ENCODE measurements at places on chromosomes 12 and 14. TPM values are rescaled to one million over a fixed set of nuclear protein-coding genes. Genes with fewer than 3 reads are reported as not detected.

RNFT2 gene
- total RNA-seq: 1.1 TPM

DNA sequence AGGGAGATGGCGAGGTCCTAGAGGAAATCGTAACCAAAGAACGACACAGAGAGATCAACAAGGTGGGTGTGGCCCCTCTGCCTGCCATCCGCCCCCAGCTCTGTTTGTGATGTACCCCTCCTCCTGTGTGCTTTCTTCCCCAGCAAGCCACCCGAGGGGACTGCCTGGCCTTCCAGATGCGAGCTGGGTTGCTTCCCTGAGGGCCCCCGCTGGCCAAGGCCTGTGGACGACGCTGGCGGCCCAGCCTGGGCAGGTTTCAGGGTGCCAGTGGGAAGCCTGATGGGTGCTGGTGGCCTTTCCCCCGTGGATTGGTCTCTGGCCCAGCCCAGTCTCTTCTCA is 2.0 kb downstream of the ARL6IP4 start:
- H3K27ac ChIP-seq: peak overlapping the region; percentile 94
- H3K27me3 ChIP-seq: no peaks in the 10 kb centered on the region
- H3K4me3 ChIP-seq: no peak overlapping the region
- peaks cover 68% of the 10 kb centered on the region for H3K4me1 ChIP-seq
- H3K36me3 ChIP-seq: peaks cover 11% of the 10 kb centered on the region
- DNase-seq: no peak

DNA sequence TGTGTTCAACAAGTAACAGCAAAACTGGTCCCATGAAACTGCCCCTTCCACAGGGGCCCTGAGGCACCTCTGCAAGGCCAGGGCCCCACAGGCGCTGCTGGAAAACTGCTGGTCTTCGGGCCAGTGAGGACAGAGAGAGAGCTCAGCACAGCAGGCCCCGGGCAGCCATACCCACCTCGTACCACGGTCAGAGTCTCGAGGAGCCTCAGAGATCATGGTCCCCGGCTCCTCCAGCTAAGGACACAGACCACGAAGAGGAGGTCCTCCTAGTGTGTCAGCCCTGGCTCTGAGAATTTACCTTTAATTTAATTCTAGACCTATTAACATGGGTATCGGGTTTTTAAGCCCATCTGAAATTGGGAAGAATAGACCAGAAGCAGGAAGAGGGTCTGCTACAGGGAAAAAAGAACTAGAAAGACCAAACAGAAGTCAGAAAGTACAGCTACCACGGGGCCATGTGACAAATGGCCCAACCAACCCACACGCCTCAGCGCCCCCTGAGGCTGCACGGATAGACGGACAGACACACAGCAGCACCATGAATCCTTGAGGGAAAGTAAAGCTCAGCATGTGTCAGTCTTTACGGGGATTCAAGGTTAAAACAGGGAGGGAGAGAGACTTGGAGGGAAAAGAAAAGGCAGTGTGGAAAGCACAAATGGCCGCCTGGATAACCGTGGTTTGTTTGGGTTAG is 22.9 kb downstream of the ANKRD9 start:
- H3K4me3 ChIP-seq: no peak overlapping the region
- no peaks in the 10 kb centered on the region for H3K27me3 ChIP-seq
- H3K4me1 ChIP-seq: peaks cover 10% of the 10 kb centered on the region
- no peaks in the 10 kb centered on the region for H3K36me3 ChIP-seq
- peak; percentile 44 for DNase-seq

FLVCR2 gene
- 3.0 TPM for total RNA-seq

- H3K4me1 ChIP-seq: no peaks in the 10 kb centered on the region
- DNase-seq: no peak
- no peaks in the 10 kb centered on the region for H3K27me3 ChIP-seq
- no peak overlapping the region for H3K27ac ChIP-seq
- H3K4me3 ChIP-seq: no peak overlapping the region
- no peaks in the 10 kb centered on the region for H3K36me3 ChIP-seq
Observed at GRCh38 chr12:43982544-43982943, 146.7 kb downstream of the TMEM117 start.

DNA sequence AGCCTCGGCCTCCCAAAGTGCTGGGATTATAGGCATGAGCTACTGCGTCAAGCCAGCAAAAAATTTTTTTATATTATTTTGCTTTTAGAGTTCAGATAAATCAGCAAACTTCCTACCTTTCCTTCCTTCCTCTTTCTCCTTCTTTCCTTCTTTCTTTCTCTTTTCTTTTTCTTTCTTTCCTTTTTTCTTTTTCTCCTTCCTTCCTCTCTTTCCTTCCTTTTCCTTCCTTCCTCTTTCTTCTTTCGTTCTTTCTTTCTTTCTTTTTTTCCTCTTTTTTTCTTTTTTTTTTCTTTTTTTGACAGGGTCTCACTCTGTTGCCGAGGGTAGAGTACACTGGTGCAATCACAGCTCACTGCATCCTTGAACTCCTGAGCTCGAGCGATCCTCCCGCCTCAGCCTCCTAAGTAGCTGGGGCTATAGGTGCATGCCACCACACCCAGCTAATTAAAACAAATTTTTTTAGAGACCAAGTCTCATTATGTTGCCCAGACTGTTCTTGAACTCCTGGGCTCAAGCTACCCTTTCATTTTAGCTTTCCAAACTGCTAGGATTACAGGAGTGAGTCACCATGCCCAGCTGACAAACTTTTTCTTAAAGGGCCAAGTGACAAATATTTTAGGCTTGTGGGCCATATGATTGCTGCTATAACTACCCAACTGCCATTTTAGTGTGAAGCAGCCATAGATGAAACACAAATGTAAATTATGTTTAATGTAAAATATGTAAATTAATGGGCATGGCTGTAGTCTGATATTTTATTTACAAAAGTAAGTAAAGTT is 7.1 kb upstream of the WASHC4 start:
- H3K36me3 ChIP-seq: no peaks in the 10 kb centered on the region
- DNase-seq: no peak
- H3K4me1 ChIP-seq: no peaks in the 10 kb centered on the region
- H3K27me3 ChIP-seq: no peaks in the 10 kb centered on the region

SLC6A15 gene
- total RNA-seq: 1.1 TPM

DNA sequence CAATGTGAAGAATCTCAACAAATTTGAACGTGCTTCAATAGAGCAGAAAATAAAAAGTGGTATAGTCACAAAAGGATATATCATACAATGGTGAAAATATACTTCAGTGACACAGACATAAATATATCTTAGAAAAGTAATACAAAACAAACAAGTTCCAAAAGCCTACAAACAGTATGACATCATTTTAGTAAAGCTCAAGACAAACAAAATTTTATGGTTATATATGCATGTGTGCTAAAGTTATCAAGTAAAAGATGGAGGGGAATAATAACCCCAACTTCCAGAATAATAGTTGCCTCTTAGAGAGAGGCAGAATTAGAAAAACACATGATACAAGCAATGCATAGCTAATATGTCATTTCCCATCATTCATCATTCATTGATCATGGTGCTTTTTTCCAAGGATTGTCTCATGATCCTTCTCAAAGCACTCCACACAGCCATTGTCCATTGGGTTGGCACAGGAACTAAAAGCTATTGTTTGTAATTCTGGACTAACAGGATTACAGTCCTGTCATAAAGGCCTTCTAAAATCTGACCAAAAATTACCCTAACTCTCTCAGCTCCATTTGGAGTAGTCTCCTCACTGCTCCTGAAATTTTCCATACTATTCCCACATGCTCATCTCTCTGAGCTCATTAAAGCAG is 59.5 kb downstream of the IFNG-AS1 start:
- H3K27me3 ChIP-seq: no peaks in the 10 kb centered on the region
- H3K4me3 ChIP-seq: no peak overlapping the region
- H3K27ac ChIP-seq: no peak overlapping the region
- no peaks in the 10 kb centered on the region for H3K4me1 ChIP-seq
- no peak for DNase-seq
- H3K36me3 ChIP-seq: no peaks in the 10 kb centered on the region

RAB15 gene
- total RNA-seq: 1.8 TPM

MUCL1 gene
- not detected for total RNA-seq

DNA sequence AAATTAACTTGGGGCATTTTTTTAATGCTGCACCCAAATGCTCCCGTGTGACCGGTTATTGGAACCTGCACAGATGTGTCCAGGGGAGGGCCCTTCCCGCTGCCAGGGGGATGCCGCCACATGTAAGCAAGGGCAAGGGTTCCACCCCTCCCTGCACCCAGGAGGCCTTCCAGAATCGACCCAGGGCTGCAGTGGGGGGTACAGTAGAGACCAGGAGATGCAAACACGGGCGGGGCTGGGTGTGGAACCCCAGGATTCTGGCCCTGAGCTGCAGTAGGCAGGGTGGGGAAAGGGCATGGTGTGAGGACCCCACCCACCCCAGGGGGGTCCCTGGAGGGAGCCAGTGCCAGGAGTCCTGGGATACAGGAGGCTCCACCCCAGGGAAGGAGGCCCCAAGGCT is 54.1 kb downstream of the TNFAIP2 start:
- no peaks in the 10 kb centered on the region for H3K36me3 ChIP-seq
- DNase-seq: no peak
- H3K27ac ChIP-seq: no peak overlapping the region
- H3K27me3 ChIP-seq: no peaks in the 10 kb centered on the region
- H3K4me1 ChIP-seq: no peaks in the 10 kb centered on the region

GRCh38 chr12:54596526-54596946 is 8.1 kb upstream of the PPP1R1A start:
- no peaks in the 10 kb centered on the region for H3K36me3 ChIP-seq
- no peak overlapping the region for H3K27ac ChIP-seq

GRCh38 chr14:68619790-68620574 is 172.9 kb downstream of the ZFP36L1 start:
- H3K4me1 ChIP-seq: peaks cover 31% of the 10 kb centered on the region
- no peak overlapping the region for H3K4me3 ChIP-seq
- H3K27ac ChIP-seq: no peak overlapping the region
- H3K27me3 ChIP-seq: no peaks in the 10 kb centered on the region
- no peaks in the 10 kb centered on the region for H3K36me3 ChIP-seq
- DNase-seq: no peak

DNA sequence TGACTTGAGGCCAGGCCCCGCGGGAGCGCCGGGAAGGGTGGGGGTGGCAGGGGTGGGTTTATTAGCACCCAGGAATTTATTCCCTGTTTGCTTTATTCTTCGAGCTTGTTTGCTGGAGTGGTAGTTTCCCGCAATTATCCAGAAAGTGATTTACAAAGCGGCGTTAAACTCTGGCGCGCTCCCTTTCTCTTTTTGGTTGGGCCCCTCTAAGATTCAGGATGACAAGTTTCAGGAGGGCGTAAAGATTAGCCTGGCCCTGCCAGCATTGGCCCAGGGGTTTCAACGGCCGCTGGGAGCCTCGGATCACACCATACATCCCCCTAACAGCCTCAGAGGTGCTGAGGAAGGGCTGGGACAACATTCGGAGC is 444 bp upstream of the NKX2-8 start:
- peaks cover 30% of the 10 kb centered on the region for H3K4me1 ChIP-seq
- H3K4me3 ChIP-seq: no peak overlapping the region
- no peaks in the 10 kb centered on the region for H3K36me3 ChIP-seq
- DNase-seq: no peak
- H3K27ac ChIP-seq: no peak overlapping the region

DNA sequence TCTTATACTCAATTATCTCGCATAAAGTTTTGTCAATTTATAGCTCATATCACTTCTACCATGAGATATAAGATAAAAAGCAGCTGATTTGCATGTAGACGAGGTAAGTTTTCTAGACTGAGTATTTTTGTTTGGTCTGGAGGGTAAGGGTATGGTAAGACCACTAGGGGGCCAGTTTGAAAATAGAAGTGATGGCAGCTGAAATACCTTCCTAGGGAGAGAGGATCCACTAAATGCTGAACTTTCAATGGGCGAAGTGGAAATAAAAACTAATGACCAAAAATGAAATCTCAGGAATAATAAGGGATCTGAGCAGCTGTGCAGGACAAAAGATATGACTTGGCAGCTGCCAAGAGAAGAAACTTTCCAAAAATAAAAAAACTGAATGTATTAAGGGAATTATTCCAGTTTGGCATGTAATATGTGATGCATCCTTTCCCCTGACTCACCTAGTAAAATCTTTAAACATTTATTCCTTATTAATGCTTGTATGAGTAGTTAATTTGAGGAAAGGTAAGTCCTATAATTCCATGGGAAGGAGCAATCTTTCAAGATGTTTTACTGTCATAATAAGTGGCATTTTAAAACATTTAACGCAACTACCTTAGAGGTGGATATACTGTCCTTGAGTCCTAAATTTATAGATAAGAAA is 754.5 kb downstream of the C12orf50 start:
- H3K4me3 ChIP-seq: no peak overlapping the region
- no peaks in the 10 kb centered on the region for H3K4me1 ChIP-seq
- H3K27ac ChIP-seq: no peak overlapping the region

DNA sequence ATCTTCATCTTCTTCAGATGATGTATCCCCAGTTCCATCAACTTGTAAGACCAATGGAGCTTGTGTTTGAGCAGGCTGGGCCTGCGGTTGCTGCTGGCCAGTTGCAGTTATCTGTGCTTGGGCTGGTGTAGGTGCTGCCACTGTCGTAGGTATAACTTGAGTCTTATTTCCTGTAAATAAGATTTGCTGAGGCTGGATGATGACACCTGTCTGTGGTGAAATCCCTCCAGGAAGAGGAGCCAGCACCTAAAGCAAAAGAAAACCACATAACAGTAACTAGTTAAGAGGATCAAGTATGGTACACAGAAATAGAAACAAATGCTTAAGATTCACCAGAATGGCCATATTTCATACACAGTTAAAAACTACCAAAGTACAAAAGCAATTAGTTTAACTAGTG is 28.2 kb downstream of the GTF2A1 start:
- H3K4me1 ChIP-seq: no peaks in the 10 kb centered on the region
- H3K27ac ChIP-seq: no peak overlapping the region
- H3K4me3 ChIP-seq: no peak overlapping the region
- peaks cover 16% of the 10 kb centered on the region for H3K36me3 ChIP-seq
- H3K27me3 ChIP-seq: no peaks in the 10 kb centered on the region
- no peak for DNase-seq

GRCh38 chr12:2344885-2345284 is 292.1 kb downstream of the CACNA1C start:
- H3K4me1 ChIP-seq: peaks cover 84% of the 10 kb centered on the region
- no peak for DNase-seq
- peak overlapping the region; percentile 94 for H3K27ac ChIP-seq
- no peaks in the 10 kb centered on the region for H3K27me3 ChIP-seq

DNA sequence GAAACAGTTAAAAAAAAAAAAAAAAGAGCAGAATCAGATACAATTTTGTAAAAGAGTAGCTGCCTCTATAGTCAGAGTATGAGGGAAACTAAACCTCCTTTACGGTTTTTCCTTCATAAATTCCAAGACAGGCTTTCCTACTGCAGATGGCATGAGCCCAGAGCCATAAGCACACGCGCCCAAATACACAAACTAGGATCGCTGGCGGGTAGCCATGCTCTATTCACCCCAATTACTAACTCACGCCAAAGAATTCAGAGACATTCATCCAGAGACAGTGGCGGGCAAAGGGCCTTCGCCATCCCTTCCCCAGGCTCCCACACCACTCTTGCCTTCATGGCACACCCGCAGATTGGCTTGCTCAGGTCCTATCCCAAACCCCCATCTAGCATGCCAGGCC is 48.2 kb downstream of the MOK start:
- H3K27me3 ChIP-seq: no peaks in the 10 kb centered on the region
- no peaks in the 10 kb centered on the region for H3K36me3 ChIP-seq
- H3K4me1 ChIP-seq: peaks cover 14% of the 10 kb centered on the region
- no peak for DNase-seq

- no peak for DNase-seq
- H3K36me3 ChIP-seq: no peaks in the 10 kb centered on the region
- H3K27me3 ChIP-seq: no peaks in the 10 kb centered on the region
Observed at GRCh38 chr14:22122829-22123560, 449.4 kb upstream of the OR4E1 start.
